Midbrain (tissue), 1 donor: ENCODE measurements at places on chromosomes 6 and 20.

DNA sequence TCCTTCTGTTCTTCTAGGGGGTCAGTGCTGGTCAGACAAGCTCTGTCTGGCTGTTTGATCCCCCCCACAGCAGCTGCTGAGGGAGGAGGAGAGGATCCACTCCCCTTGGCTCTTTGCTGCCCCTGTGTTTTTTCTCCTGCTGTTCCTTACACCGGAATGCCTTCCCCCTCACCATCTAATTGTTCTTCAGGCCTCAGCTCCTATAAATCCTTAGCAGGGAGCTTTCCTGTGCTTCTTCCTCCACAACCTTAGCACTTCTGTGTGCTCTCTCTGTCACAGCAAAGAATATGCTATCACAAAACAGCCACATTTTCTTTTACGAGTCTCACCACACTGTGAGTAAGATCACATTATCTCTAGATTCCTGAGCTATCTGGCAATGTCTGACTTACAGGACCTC, 196.6 kb downstream of the OTOR start:
- no peak for DNase-seq

- no peak for DNase-seq
These were observed 44.9 kb upstream of the CCDC28A start for GRCh38 chr6:138728662-138729061.

- DNase-seq: no peak
These were observed 161.4 kb downstream of the C6orf58 start for GRCh38 chr6:127738423-127738822.

DNA sequence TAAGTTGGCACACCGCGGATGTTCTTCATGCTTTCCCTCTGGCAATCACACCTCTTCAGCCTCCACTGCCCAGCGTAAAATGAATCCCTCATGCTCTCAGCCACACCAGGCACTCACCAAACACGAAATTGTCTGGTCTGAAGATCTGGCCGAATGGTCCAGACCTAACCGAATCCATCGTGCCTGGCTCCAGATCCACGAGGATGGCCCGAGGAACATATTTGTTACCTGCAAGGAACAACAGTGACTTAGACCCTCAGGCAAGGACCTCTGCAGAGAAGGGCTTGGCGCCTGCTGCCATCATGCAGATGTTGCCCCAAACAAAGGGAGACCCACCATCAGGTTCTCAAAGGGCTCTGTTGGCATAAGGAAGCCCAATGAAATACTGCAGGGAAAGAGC, 1.4 kb downstream of the TUBB2B start:
- no peak for DNase-seq

DNA sequence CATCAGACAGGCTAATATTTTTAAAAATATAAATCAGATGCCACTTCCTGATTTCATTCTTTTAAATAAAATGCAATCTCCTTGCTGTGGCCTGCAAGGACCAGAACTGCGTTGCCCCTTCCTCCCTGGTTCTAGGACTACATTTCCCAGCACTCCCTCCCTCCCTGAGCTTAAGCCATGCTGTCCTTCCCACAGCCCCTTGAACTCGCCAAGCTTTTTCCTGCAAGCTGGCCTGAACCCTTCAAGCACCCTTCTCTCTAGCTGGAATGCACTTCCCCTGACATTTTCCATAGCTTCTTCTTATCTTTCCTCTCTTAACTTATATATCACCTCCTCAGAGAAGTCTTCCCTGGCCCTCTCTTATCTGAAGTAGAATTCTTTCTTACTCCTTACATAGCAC, 6.1 kb upstream of the DOK5 start:
- no peak for DNase-seq

DNA sequence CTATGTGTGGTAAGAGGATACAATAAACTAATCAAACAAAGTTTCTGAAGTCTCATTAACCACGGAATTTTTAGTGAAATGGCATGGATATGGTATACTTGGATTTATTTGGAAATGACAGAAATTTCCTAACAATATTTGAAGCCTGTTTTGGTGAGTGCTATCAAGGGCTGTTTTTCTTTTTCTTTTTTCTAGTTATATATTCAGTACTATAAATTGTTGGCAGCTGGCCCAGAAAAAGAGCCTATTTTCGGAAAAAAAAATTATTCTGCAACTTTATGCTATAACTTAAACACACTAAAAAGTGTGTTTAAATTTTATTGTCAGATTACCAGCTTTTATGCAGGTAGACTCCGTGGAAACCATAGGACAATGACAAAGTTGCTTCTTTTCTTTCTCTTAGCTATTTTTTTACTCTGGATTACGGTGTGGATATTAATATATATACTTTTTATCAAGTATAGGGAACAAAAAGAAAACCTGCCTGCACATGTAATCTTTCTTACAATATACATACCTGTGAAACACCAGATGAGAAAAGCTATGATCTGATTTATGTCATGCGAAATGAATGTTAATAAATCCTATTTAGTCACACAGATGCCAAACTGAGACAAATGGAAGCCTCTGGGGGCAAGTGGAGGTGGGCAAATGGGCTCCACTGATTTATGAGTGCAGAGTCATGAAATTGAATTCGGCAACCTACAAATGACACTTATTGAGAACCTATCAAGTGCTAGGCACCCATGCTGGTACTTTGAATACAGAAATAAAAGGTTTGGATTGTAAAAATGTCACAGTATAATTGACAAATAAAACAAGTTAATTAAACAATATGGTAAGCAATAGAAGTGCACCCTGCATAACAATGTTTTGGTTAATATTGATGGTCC, 919.5 kb upstream of the FLRT3 start:
- no peak for DNase-seq

- DNase-seq: no peak
These were observed 11.9 kb upstream of the NSFL1C start for GRCh38 chr20:1478566-1478965.

DNA sequence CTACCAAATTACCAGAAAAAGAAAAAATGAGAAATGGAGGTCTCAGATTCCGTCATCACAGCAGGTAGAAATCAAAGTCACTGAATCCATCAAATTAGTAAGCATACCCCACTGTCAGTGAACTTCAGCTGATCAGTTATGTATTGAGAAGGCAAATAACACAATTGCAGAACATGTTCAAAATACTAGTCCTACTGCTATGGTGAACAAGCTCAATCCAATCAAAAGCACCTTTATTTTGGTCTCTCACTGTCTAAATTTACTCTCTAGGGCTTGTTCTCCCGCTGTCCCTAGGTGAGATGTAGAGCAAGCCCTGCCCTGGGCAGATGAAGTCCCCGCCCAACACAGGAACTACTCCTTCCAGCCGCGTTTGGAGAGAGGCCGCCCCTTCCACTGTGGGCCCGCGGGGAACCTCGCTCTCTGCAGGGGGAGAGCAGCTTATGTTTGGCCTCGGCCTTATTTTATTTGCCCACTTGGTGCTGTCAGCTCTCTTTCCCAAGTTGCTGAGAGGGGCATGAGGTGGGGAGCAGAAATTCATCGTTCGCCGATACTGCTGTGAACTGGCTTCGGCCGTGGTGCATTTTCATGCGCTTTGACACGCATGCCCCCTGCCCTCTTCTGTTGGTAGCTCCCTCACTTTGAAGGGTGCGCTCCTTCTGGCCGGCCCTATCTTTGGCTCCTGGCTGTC, 14.3 kb upstream of the MAP1LC3A start:
- no peak for DNase-seq

DNA sequence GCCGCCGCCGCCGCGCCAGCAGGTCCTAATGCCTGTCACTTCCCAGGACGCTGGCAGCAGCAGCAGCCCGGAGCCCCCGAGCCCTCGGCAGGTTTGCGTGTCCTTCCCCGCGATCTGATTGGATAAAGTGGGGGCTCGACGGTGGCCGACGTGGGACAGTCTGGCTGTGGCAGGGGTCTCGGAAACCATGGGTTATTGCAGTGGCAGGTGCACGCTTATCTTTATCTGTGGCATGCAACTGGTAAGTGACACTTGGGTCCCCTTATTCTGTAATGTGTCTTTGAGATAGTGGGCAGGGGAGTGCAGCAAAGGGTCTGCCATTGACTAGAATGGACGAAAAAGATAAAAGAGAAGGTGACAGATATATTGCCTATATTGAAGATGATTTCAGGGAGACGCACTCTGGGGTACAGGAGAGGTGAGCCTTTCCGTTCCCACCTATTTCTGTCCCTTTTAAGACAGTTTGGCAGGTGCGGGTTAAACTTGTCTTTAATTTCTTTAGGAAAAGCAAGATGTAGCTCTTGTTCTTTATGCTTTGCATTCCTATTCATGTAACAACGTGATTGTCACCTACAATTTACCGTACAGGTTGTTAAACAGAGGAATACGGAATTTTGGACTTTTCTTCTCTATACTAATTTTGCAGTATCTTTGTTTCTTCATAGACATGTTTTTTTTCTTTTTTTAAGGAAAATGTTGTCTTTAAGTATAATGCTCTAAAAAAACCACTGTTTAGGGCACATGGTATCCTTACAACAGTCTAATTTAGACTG, 535 bp downstream of the NKAIN2 start:
- DNase-seq: peak; percentile 41

DNA sequence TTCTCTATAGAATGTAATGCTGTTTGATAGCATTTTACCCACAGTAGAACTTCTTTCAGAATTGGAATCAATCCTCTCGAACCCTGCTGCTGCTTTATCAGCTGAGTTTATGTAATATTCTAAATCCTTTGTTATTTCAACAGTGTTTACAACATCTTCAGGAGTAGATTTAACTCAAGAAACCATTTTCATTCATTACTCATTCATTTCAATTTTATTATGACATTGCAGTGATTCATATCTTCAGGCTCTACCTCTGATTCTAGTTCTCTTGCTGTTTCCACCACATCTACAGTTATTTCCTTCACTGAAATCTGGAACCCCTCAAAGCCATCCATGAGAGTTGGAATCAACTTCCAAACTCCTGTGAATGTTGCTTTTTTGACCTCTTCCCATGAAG, 93.7 kb downstream of the ZFAND3 start:
- no peak for DNase-seq
